ENCODE measurements at places on chromosomes 1 and 21. TPM values are rescaled to one million over a fixed set of nuclear protein-coding genes. Genes with fewer than 3 reads are reported as not detected.

DNA sequence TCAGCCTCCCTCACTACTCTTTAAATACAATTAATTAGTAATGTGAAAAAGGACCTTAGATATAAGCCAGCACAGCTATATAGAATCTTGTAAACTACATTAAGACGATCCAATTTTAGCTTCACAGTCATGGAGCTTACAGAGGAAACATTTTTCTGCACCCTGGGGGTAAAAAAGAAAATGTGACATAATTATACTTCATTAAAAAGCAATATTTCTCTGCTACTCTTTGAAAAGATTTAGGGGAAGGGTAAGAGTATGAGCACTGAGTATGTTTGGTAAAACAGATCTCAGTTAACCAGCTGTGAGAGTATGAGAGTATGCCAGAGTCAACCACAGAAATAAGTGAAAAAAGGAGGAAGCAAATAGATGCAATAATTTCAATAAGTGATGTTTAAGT is 1415.9 kb downstream of the PLA2G4A start:
- no peak for DNase-seq

DNA sequence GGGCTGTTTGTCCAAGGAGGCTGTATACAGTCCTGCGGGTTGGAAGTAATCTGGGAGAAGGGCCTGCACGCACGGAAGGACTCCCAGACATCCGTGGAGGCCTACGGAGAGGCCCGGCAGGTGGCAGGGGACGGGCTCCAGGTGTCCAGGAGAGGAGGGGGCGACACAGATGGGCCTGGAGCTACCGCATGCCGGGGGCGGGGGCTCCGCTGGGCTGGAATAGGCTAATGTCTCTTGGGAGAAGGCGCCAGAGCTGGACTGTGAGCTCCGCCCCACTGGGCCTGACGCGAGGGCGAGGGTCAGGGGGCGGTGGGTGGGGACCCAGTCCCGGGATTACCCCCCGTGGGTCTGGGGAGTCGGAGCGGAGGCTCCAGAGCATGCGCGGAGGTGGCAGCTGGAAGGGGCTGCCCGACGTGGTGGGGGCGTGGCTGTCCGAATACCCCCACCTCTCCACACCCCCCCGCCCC is 659 bp downstream of the AGO1 start:
- peak; percentile 89 for DNase-seq

GRCh38 chr1:188027613-188028012 is 1198.9 kb downstream of the PLA2G4A start:
- DNase-seq, result no peak

The TGFB2 gene
- total RNA-seq, result 4.2 TPM

The C1orf87 gene
- 5.1 TPM for total RNA-seq

The CELA3A gene
- not detected for total RNA-seq

DNA sequence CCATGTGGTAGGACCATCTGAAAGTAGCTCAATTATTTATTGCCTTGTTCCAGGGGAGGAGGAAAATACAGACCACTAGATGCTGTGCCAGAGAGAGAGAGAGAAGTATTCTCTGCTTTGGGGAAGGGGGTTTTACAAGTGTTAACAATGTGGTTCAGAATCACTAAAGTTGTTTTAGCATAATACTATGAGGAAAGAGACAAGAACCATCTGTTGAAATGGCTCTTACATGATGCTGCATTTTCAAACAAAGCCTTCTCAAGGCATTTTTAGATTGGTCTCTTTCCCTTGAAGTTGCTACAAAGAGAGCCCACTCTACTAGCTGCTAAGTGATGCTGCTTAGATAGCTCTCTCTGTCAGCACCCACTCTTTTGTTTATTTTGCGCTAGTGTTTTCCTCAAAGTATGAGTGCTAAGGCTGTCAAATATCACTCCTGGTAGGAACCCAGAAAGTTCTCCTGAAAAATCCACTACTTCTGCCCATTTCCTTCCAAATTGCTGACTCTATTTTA is 255.1 kb downstream of the NFIA start:
- DNase-seq, result no peak

GRCh38 chr1:172566196-172566997 is 33.4 kb downstream of the SUCO start:
- DNase-seq, result no peak

DNA sequence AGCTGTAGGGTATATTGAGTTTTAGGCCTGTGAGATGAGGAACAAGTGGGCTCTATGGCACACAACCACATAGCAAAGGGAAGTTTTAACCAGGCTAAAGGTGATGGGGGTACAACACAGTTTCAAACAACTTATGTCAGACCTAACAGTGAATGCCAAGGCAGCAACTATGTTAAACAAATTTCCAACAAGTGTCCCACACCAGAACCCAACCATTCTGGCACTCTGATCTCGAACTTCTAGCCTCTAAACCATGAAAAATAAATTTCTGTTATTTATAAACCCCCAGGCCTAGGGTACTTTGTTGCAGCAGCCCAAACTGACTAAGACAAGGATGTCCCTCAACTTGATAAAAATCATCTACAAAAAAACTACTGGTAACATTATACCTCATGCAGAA is 52.3 kb upstream of the INSL5 start:
- DNase-seq, result no peak

DNA sequence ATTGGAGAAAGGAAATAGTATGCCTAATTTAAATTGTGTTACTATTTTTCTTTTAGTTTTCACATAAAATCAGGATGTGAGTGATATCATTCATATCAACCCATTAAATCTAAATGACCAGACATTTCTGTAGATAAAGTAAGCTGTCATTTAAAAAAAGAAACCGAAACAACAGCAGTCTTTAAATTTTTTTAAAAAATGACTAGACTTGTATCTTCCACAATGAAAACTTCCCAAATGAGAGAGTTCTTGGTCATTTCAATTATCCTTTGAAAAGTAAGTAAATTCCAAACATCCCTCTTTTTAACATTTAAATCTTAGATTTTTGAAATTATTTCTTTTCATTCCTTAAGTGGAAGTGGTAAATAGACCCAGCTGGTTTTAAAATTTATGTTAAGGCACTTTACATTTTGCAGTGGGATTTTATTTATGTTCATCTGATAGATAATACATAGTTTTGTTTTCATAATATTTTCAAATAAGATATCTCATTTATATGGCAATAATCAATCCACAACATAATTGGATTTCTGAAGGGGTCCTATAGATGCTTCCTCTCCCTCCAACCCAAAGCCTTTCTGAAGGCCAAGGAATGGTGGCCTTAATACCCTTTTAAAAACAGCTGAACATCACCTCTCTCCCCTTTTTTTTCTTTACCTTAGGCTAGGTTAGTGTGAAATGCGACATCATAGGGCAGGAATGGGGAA is 3.1 kb downstream of the FOXD3 start:
- no peak for DNase-seq

The SPTA1 gene
- 0.20 TPM for total RNA-seq

- peak; percentile 52 for DNase-seq
Observed at GRCh38 chr1:17829579-17829978, 74.4 kb downstream of the ACTL8 start.

GRCh38 chr1:31058012-31058411 is 7.5 kb downstream of the PUM1 start:
- no peak for DNase-seq

- no peak for DNase-seq
Observed at GRCh38 chr1:2543543-2544092, 12.6 kb upstream of the TNFRSF14 start.

GRCh38 chr1:81432059-81432458 is 368.7 kb upstream of the ADGRL2 start:
- no peak for DNase-seq

The TSSK3 gene
- total RNA-seq, result not detected

DNA sequence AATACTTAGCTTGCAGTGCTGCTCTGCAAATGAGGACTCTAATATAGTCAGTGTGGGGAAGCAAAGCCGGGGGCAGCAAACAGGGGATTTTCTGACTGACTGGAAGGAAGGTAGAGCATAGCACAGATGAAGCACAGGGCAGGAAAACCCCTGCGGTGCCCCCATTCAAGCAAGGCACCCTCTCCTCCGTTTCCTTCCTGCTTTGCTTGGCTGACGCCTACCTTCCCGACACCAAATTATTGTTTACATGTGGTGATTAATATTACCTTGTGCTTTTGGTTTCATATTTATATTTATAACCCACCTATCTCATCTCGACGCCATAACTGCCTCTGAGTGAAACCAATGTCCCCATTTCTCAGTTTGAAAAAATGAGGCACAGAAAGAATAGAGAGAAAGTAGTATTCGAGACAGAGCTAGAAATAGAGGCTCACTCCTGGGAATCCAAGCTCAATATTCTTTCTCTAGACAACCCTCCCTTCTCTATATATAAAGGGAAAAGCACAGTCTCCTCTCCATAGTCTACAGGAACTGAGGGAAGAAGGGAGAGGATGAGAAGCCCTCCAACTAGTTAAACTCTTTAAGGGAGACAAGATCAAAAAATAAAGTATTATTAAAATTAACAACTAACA is 41.3 kb downstream of the PIK3C2B start:
- DNase-seq, result no peak

DNA sequence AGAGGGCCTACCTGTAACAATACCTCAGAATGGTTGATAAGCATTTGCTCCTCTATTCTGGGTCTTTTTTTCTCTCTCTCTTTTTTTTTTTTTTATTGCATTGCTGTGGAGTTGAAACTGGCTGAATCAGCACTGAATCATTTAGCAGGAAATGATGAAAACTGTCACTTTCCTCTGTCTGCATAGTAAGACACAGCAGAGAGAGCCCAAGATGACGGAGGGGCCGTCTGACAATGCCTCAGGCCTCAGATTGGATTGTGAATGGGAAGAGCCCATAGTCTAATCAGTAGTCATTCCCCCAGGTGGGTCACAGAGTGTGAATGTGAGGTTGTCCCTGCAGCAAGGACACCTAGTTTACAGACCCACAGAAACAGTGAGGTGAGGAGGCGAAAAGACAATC is 193.2 kb upstream of the PLXNA2 start:
- DNase-seq, result no peak

DNA sequence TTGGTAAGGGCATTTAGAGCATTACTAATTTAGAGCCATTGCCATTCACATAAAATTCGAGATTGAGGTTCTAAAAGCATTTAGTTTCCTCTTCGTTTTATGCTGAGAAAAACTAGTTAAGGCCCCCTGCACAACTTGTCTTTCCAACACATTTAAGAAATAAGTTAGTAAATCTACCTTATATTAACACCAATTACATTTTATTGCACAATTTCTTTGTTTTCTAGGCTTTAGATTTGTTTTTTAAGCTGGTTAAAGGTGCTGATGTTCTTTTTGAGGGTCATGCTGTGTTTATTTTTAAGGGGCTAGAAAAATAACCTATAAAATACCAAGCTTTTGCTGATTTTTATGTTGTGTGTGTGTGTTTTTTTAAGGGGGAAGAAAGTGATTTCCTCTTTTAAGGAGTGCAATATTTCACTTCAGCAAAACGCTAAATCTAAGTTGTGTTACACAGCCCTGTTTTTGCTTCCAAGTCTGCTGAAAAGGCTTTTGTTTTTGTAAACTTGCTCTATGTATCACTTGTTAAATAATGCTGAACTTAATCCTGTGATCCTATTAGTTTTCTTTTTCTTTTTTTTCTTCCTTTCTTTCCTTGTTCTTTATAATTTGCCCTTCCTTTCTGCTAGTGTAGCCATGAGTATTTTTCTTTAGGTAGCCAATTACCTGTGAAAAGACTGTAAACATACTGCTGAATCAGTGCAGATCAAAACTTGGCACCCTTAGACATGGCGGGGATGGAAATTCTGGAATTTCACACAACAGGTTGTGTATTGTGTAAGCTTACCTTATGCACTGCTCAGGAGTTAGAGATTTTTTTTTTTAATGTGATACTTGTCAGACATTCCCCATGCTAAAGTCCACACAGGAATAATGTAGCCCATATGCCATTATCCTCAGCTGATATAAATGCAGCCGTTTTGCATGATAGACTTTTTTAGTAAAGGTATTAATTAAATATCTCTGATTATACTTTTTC is 1.5 kb downstream of the CEPT1 start:
- no peak for DNase-seq

The DDI2 gene
- 161 TPM for total RNA-seq

DNA sequence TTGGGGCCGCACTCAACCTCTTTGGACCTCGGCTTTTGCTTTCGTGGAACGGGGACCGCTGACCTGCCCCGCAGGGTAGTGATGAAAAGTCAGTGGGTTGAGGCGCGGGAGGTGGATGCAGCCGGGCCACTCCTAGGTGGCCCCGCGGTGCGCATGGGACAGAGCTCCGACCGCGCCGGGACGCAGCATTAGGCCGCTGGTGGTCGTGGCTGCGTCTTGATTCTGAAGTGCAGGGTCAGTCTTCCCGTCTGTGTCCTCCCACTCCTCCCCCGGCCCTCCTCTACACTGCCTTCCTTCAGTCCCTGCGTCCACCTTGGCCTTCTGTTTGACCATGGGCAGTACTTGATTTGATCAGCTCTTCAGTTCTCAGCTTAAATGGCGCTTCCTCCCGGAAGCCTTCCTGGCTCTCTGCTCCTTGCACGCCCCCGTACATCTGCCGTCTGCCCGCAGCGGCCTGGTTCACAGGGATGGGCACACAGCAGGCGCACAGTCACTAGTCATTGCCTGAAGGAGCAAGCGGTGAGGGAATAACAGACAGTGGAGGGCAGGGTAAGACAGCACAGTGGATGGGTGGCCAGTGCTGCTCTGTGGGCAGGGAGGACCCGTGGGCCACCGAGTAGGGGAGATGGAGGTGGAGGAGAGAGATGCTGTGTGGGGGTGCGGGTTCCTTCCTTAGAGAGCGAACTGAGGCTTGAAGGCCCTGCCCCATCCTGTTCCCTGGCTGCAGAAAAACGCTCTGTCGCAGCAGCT is 633 bp downstream of the THEMIS2 start:
- no peak for DNase-seq

DNA sequence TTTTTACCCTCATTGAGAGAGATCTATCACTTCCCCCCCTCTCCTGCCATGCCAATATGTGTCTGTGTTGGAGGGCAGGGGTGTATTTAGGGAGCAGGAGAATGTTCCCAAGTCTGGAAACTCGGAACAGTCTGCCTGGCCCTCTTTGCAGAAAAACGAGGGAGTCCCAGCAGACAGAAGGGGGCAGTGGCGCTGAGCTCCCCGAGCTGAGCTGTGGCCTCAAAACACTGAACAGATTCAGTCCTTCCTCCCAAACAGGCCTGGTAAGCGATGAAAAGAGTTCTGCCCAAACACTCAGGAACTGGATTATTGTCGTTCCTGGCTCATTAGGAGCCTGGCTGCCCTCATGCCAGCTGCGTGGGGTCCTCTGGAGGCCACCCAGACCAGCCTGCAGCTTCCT is 981 bp downstream of the CLDN14 start:
- DNase-seq, result no peak

GRCh38 chr1:46760558-46761166 is 38.2 kb upstream of the CYP4B1 start:
- DNase-seq, result no peak

The ANKRD35 gene
- 1.3 TPM for total RNA-seq

The CD1B gene
- not detected for total RNA-seq

- DNase-seq, result no peak
Observed at GRCh38 chr21:16047904-16048303, 318.1 kb downstream of the USP25 start.

The HES3 gene
- not detected for total RNA-seq

Measured in upper lobe of left lung (tissue), 6 donors.